COLO829 (cell line): ENCODE measurements at places on chromosomes 12 and 14.

- DNase-seq = no peak
These were observed 40.8 kb upstream of the BMAL2 start for GRCh38 chr12:27291862-27292261.

- no peak for DNase-seq
These were observed 164.2 kb upstream of the DCN start for GRCh38 chr12:91346827-91347226.

DNA sequence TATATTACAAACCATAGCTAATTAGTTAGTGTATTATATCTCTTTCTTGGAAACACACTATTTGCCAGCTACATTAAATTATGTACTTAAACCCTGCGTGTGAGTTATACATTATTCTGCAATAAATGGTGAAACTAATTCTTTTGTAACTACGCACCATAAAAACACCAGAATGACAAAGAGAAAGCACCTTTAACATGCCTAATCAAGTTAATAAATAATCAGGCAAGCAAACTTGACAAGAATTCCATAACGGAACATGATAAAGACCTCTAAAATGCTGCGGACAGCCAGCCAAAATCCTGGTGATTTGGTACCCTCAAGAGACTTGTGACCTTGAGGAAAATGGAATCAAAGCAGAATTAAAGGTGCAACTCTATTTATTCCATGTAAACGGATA lies 375.3 kb upstream of the KITLG start:
- no peak for DNase-seq

DNA sequence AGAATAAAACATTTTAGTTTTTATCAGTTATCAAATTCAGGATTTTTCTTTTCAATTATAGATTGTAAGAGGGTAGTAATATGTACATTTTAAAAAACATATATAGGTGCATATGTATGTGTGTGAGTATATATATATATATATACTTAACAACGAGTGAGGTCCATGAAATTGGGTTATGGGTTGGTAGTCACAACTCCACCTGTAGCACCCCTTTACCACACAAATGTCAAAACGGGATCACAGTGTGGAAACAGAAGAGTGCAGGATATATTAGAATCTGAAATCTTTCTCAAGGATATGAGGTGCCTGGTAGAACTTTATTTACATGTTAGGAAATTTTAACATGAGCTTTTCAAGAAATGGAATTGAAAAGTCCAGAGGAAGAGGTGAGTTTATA lies 31.3 kb downstream of the MIA2 start:
- no peak for DNase-seq

- no peak for DNase-seq
These were observed 58.1 kb upstream of the PLEKHG3 start for GRCh38 chr14:64646103-64646502.

DNA sequence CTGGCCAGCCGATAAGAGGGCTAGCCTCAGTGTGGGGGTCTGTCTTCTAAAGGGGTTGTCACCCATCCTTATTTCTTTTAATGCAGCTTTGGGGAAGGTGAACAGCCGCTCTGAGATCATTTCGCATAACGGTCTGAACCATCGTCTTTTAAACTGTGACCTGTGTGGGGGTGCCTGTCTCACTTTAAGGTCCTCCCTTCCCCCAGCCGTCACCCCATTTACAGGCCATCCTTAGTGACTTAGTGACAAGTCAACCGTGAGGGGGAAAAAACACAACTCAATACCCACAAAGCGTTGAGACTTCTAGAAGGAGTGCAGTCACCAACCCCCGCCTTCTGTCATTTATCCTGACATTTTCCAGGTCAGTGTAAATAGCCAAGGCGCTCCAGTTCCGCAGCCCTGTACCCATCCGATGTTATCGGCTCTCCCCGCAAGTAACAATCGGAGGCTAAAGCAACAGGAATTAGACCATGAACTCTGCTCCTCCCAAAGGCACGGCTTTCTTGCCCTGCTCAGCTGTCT lies 505 bp upstream of the DENND5B start:
- DNase-seq = no peak

DNA sequence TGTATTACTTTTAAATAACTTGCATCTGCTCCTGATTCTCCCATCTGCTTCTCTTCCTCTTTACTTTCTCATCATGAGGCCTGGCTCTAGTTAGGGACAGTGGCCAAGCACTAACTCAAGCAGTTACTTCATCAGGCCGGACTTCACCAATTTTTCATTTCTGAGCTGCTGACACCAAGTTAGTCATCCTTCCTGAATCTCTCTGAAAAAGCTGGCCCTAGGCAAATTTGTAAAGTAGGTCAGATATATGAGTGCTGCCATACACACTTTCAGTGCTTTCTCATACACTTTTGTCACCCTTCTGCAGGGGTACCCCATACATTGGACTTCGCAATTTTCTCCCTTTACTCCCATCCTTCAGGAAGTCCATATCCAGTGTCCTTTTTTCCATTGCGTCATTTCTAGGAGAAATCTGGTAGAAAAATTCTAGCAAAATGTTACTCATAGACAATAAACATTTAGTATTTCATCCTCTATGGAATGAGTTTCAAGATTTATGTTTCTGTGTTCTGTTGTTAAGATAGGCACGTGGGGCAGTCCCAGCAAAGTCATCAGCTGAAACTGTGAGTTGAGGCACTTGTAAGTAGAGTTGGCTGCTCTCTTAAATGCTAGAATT lies 276.8 kb upstream of the TMPO start:
- no peak for DNase-seq

GRCh38 chr12:113287146-113287898 lies 47.6 kb downstream of the SLC8B1 start:
- DNase-seq = no peak

DNA sequence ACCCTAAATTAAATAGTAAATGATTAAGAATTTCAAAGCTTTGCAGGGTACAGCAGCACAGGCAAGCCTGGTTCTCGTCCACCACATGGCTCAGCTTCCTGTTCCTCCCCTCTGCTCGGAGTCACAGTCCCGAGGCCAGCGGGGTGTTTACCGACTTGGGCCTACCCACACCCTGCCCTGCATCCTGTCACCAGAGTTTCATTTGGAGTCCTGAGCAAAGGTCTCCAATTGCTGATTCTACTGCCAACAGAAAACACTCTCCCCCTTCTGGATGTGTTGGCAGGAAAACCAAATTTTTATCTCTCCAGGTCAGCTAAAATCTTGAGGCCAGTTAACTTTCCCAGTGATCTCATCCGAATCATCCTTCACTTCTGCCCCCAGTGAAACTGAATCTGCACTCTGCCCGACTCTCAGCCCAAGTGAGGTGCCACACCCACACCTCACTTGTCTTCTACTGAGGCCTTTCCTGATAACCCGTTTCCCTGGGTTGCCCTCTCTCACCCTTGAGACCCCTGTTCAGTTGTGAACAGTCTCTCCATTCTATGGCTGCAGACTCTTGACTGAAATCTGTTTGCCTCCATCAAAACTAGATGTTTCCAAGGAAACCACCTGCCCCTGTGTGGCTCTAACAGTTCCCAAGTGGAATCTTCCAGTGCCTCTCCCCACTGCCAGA lies 71.2 kb downstream of the VCPKMT start:
- no peak for DNase-seq

GRCh38 chr14:56413721-56414120 lies 165.9 kb upstream of the TMEM260 start:
- DNase-seq = no peak

DNA sequence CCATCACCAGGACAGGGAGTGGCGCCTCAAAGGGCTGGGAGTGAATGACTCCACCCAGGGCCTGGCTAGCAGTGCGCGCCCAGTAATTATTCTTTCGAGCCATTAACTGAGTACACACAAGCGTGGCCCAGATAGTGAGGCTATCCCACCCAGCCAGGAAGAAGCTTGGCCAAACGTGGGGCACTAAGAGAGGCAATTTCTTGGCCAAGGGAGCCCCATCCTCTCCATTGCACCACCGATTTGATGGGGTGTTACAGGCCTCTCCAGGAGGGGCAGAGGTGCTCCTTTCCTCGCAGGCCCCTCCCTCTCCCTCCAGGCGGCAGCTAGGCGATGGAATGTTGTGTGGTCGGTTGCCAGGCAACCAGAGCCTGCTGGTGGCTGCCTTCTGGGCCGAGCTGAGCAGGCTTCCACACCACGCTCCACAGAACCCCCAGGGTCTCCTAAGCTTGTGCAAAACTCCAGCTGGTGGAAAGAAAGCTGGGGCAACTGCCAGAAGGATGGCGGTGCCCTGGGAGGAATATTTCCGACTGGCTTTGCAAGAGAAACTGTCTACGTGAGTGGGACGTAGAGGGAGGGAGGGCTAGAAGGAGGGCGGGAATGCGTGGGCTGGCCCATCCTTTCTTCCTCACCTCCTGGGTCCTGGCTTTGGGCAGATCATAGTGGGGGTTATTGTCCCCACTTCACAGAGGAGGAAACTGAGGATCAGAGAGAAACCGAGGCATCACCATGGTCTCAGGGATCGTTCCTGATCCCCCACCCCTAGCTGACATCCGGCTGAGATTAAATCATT lies at the start of gene CFAP73:
TSS of gene CFAP73 (plus strand) at position 364 of the 790 bp plus-strand sequence. CDS start at position 498, 134 bp downstream.
- peak; percentile 87 for DNase-seq
